ENCODE measurements at places on chromosomes 6 and 20.

GRCh38 chr20:17533396-17533795 is 2.2 kb upstream of the BFSP1 start:
- no peak for DNase-seq

DNA sequence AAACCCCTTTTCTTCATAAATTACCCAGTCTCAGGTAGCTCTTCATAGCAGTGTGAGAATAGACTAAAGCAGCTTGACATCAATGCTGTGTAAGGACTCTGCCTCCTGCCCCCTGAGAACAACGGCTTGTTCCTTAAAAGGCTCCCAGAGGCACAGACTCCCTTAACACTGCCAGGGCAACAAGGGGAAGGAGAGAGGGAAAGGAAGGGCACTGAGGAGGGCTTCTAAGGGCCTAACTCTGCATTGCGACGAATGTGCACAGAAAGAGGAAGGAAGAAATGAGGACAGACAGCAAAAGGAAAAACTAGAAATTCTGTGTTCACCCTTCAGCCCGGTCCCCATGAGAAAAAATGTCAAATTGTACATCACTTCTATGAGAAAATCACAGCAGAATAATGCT is 74.0 kb downstream of the AGPAT4 start:
- no peak for DNase-seq

GRCh38 chr20:32528905-32529670 is 56.0 kb downstream of the NOL4L start:
- no peak for DNase-seq

DNA sequence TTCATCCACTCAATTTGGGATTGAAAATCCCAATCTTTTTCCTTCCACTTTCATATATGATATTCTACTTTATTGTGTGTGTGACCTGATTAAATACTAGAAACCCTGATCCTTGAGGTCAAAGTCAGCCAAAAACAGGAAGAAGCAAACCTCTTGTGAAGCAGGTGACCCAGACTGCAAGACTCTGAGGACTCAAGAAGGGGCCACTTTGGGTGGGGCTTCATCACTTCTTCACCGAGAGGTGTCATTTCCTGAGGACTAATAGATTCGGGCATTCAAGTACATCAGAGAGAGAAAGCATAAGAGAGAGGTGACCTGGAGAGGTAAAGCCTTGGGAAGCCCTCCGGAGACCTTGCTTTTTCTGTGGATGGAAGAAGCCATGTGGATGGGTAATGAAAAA is 129.0 kb downstream of the CFAP61 start:
- no peak for DNase-seq

DNA sequence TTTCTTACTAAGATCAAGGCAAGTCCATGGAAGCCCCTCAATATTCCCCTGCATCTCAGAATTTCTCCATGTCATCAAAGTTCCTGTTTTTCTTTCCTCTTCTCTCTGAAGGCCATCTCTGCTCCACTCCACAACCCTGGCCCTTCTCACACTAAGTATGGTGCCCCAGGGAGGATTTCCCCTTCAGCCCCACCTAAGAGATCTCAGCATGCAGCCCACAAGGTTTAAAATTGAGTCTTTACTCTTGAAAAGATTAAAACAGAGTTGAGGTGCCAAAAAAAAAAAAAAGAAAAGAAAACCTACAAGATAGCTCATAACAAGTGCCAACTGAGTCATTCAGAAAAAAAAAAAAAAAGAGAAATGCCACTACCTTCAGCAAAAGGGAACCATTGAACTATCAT is 36.5 kb upstream of the TNFAIP3 start:
- DNase-seq, result no peak

GRCh38 chr6:36139431-36139830 is 9.1 kb downstream of the MAPK13 start:
- no peak for DNase-seq

- no peak for DNase-seq
Measured at GRCh38 chr6:43862925-43863324, 92.9 kb downstream of the VEGFA start.

DNA sequence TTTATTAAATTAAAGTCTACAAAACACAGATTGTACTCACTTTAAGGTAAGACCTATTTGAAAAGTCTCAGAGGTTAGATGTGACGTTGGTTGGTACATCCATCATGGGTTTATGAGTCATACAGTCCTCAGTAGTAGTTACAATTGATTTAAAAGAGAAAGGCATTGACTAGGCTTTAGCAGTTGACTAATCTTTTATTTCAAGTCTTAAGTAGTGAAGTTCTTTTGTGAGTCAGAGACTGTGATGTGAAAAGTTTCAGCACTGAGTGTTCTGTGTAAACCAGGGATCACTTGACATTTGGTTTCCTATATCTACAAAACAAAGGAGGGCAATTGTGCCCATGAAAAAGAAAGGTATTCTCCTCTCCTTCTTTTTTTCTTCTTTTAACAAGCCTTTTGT is 221.3 kb downstream of the GRIK2 start:
- DNase-seq, result no peak

DNA sequence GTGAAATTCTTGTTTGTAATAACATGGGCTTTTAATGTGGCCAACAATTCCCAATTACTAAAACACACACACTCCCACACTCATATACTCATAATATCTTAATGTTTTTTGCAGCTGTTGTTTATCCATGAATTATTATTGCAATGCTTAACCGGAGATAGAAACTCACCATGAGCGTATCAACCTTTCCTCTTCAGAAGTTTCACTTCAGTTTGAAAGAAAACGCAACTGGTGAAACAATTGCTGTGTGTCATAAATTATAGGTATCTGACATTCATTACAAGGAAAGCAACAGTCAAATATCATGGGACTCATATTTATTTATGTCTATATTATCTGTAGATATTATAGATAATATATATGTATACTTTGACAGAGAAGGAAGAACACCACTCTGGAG is 104.1 kb downstream of the HDGFL1 start:
- no peak for DNase-seq

GRCh38 chr6:166588691-166589336 is 2.3 kb upstream of the RAMACL start:
- DNase-seq, result no peak

GRCh38 chr6:80133020-80133419 is 26.5 kb downstream of the BCKDHB start:
- DNase-seq, result no peak

GRCh38 chr6:107493158-107494057 is 3.5 kb downstream of the SOBP start:
- no peak for DNase-seq

- no peak for DNase-seq
Measured at GRCh38 chr20:35285806-35286076, 1.2 kb upstream of the EIF6 start.

GRCh38 chr6:30766461-30767157 is 22.3 kb upstream of the IER3 start:
- no peak for DNase-seq

DNA sequence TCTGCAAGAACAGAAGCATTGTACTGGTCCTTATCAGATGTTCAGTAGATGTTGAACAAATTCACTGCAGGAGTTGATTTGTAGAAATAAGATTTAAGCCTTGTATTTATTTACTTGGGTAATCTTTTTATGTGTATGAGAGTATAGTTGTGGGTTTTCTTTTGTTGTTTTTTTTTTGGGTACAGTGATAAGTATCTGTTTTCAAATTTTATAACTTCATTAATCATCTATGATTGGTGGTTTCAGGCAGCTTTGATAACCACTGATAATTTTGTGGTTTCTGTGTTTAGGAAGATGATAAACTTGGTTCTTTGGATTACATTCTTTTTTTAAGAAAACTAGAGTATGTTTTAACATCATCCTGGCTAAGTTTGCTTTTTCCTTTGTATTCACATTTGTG is 2.8 kb downstream of the AFDN start:
- no peak for DNase-seq

DNA sequence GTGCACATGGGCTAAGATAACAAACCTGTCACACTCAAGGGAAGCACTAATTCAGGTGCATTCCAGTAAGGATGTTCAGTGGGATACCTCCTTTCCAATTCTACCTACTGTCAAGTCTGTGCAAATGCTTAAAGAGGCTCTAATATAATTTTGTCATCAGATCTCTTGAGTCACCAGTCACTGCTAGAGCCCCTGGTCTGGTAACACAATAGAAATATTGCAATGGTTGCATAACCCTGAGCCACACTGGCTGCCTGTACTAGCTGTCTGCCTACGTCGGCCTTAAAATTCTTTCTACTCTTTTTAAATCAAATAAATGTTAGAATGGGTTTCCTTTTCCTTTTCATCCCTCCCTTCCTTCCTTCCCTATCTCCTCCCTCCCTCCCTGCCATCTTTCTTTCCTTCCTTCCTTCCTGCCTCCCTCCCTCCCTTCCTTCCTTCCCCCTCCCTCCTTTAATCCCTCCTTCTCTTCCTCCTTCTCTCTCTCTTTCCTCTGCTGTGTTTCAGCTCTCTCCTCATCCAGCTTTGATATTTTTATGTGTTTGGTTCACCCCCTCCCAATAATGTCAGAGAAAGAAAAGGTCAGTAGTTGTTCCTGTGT is 28.1 kb upstream of the OLIG3 start:
- DNase-seq, result no peak

DNA sequence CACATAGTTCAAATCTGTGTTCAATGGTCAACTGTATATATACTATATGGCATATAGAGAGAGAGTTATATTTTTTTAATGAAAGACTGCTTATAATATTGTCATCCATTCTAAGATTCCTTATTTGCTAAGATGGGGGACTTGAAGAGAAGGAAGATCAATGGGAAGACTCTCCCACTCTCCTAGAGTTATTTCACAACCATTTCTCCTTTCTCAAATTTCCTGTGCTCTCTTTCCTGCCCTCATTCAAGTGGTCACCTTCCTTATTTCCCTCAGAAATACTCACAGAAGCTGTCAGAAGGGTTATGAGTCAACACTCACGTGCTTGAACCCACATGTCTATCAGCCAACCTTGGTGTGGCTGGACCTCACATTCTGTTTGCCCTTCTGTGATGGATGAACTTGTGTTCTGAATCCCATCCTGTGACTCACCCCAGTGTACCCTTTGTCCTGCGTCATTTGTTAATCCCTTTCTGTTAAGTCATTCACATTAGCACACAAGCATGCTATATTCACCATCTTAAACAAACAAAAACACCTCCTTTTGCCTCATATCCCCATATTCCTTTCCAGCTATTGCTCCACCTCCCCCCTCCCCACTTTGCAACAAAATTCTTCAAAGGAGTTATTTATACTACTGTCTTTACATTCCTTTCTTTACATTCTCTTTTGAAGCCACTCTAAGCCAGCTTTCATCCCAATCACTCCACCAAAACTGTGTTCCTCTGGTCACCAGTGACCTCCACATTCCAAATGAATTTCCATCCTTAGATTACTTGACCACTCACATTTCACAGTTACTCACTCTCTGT is 279.3 kb upstream of the TCF21 start:
- no peak for DNase-seq

DNA sequence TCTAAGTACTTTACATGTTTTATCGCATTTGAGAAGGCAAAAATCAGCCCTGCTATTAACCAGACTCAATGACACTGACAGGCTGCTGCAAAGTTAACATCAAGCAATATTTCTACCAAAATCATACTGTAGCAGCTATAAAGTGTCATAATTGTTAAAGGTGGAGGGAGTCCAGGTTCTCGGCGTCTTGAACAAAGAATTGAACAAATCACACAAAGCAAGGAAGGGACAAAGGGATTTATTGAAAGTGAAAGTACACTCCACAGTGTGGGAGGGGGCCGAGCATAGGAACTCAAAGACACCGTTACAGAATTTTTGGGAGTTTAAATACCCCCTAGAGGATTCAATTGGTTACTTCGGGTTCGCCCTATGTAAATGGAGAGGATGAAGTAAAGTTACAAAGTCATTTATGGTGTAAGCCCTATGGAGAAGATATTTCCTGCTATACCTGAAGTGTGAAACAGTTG is 12.9 kb upstream of the ZNF391 start:
- no peak for DNase-seq

- no peak for DNase-seq
Measured at GRCh38 chr6:13359287-13359686, 30.9 kb upstream of the TBC1D7 start.

- no peak for DNase-seq
Measured at GRCh38 chr6:138989098-138989983, 1.3 kb upstream of the REPS1 start.

DNA sequence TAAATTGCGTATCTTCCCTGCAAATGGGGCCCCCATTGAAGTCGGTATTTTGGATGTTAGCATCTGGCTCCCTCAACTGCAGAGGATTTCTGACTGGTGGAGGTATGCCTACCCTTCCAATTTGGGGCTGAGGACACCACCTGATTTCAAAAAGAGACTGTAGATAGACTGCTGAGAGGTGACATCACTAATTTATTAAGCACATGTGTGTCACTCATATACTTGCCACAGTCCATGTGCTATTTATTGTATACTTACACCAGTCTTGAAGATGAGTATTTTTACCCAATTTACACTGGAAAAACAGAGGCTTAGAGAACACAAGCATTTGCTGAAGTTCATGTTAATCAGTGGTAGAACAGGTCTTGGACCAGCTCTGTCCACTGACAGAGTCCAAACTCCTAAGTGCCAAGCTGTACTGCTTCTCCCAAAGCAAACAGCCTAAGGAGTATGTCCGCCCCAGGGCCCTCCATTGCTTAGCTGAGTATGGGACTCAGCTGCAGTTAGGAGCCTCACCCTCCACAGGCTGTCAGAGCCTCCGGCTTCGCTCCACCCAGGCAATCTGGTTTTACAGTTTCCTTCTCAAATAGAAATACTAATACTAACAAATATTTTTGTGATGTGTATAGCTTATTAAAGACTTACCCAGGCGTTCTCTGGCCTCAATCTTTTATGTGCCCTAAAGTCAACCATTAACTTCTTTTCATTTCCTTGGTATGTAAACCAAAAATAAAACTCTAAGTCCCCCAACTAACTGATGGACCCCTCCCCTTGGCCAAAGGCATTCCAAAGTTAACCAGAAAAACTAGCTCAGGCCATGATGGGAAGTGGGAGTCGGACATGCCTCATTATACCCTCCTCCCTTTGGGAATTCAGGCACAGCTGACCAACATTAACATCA is 17.5 kb downstream of the RIN2 start:
- no peak for DNase-seq

GRCh38 chr6:163627274-163628062 is 212.9 kb downstream of the QKI start:
- no peak for DNase-seq

DNA sequence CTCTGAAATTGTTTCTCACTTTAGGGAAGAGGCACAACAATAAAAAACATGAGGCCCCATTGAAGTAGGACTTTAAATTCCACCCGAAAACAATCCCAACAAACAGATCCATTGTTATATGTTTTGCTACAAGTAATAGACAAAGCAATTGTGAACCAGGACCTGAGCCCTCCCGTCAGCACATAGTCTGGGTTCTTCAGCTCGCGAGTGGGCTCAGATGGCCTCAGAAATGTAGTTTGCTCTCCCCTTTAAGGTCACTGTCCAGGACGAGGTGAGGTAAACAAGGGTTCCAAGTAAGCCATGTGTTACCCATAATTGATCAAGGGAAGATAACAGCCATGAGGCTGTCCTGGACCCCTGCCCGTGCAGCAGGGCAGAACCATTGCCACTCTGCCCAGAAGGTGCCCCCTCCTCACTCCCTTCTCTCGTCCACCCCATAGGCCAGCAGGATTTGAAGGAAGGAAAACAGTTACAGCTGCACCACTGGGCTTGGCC is 160.1 kb upstream of the QKI start:
- no peak for DNase-seq

GRCh38 chr6:53347921-53348370 is 804 bp downstream of the ELOVL5 start:
- peak; percentile 40 for DNase-seq

- DNase-seq, result no peak
Measured at GRCh38 chr6:139699911-139700310, 325.5 kb upstream of the CITED2 start.

GRCh38 chr20:61445741-61446140 is 193.7 kb downstream of the CDH4 start:
- no peak for DNase-seq

All from stimulated activated CD4-positive, alpha-beta T cell treated with anti-CD3 and anti-CD28 coated beads, Interleukin-4, amount 100 ng/mL, for 4 hours (primary cell).